ENCODE measurements at places on chromosomes 13 and 19. TPM values are rescaled to one million over a fixed set of nuclear protein-coding genes. Genes with fewer than 3 reads are reported as not detected.

SLC1A5 gene
- total RNA-seq = 5.5 TPM

MEIS3 gene
- total RNA-seq = not detected

COX6B2 gene
- not detected for total RNA-seq

JOSD2 gene
- 8.4 TPM for total RNA-seq

All from mononuclear cell (primary cell).